Fibroblast of skin of right biceps (primary cell): ENCODE measurements at places on chromosomes 1 and 21.

DNA sequence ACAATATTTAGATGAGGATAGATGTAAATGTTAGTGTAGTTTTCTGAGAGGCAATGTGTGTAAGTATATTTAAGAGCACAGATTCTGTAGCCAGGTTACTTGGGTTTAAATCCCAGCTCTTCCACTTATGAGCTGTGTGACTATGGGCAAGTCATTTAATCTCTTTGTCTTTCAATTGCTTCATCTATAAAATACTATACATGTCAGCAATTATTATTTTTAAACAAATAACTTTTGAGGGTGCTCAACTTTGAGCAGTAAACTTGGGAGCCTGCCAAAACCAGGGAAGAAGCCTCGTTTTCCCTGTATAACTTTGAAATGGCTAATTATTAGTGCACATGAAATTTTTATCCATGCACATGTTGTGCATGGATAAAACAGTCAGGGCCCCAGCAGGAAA, 222.8 kb downstream of the FOXD2 start:
- no peak for DNase-seq

- no peak for DNase-seq
These were observed 981.7 kb downstream of the TTLL7 start for GRCh38 chr1:83017276-83017675.

DNA sequence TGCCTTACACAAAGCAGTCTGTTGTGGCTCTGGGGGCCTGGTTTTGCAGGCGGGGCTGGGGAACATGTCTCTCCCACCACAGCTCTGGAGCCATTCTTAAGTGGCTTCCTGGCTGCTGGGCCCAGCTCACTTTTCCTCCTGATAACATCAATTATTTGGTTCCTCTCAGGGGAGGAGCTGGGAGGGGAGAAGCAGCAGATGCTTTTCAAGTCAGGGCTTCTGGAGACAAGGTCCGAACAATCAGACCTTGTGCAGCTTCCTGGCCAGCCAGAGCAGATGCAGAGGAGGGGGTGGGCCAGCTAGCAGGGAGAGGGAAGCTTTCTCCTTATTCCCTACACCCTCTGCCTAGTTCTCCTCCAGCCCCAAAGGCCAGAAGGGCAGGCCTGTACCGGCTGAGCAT, 3.7 kb upstream of the PAQR6 start:
- DNase-seq: no peak

DNA sequence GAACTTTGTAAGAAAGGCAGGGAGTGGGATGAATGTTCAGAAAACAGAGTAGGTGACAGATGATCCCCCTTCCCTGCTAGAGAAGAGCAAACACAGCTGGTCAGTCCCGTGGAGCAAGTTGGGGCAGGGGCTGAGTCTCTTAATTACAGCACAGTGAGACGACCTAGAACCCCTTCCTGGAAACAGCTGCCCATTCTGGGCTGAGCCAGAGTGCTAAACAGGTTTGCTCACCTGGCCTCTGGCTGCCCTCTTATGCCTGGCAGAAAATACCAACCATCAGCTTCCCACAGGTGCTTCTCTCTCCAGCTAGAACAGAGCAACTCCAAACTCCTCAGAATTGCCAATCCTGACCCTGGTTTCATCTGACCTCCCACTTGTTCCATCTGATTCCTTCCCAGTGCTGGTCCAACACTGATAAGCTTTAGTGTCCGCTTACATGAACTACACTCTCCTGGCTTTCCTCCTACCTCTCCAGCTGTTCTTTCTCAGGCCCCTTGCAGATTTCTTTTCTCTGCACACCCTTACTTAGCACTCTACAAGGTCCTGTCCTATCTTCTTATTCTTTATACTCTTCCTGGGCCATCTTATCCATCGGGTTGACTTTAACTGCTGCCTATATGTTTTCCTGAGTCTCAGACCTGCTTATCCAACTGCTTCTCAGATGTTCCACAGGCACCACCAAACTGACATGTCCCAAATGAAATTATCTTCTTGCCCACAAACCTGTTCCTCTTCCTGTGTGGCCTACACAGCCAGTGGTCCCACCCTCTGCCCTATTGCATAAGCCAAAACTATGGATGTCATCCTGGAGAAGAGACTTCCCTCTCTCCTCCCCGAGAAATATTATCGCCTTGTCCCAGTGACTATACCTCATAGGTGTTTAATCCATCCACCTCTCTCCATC, 22.6 kb upstream of the COL9A2 start:
- no peak for DNase-seq

GRCh38 chr1:183346276-183346732, 71.9 kb downstream of the NMNAT2 start:
- DNase-seq: no peak

DNA sequence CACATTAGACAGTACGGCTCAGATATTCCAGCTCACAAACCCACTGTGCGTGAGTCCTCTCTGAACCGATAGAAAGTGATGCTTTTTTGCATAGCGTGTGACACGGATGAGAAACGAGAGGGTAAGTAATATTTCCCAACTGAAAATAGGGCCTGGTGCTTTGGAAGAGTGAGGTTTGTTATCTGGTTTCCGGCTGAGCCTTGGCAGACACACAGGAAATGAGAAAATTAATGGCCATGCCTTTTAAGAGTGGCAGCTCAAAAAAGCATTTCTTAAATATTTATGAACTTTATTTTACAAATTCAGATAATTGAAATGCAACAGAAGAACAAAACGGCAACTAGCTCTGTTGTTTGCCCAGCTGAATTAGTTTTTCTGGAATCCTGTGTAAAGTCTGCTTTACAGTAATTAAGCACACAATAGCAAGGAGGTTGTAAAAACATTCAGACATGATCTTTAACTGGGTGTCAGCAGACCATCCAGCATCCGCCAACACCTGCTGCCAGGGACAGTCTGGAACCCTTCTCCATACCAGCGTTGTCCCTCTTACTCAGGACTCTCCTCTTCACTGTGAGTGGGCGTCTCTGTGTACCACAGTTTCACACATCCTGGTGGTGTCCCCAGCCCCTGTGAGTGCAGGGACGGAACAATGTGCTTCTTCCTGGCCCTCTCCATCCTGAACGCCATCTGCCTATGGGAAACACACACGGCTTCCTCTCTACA, 155.4 kb downstream of the PGBD5 start:
- peak; percentile 15 for DNase-seq

- DNase-seq: no peak
These were observed 18.3 kb downstream of the S100A11 start for GRCh38 chr1:152018537-152018936.

GRCh38 chr1:209633335-209633997, 18.8 kb downstream of the LAMB3 start:
- peak; percentile 83 for DNase-seq

GRCh38 chr1:26102119-26102518, 9.5 kb upstream of the PDIK1L start:
- DNase-seq: no peak

- no peak for DNase-seq
These were observed 28.3 kb upstream of the VASH2 start for GRCh38 chr1:212922016-212922415.

DNA sequence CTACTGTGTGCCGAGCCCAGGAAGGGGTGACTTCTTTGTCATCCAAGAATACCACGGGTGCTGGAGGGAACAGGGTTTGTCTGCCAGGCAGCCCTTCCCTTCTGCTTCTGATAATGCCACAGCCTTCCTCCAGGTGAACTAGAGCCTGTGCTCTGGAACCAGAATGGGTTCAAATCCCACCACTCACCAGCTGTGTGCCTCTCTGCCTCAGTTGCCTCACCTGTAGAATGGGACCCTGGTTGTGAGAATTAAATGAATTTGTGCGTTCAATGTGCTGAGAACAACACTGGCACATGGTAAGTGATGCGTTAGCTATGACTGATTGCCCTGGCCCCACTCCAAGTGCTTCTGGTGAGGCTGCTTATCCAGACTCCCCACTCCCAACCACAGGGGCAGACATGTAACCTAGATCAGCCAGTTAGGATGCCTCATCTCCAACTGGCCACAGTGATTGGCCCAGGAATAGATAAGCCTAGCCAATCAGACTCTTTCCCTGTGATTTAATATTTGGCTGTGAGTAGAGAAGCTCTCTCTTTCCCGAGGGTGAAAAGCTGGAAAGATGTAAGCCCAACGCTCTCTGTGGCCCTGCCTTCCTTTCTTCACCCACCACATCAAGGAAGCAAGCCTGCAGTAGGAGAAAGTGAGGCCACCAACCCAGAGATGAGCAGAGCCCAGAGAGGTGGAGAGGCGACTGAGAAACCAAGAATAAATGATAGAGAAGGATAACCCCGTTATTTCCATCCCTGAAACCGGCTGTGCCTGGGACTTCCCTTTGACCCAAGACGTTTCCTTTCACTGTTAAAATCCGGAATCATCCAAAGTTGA, 20.8 kb upstream of the LAPTM5 start:
- DNase-seq: peak; percentile 90
